ENCODE measurements at places on chromosomes 7 and 10. TPM values are rescaled to one million over a fixed set of nuclear protein-coding genes. Genes with fewer than 3 reads are reported as not detected.

The SORCS1 gene
- total RNA-seq = not detected

- no peak for DNase-seq
- H3K36me3 ChIP-seq = no peaks in the 10 kb centered on the region
- no peaks in the 10 kb centered on the region for H3K4me1 ChIP-seq
These were observed 155.3 kb upstream of the INHBA start for GRCh38 chr7:41858201-41858600.

The CACNB2 gene
- total RNA-seq = not detected

- no peak for DNase-seq
- no peak overlapping the region for H3K4me3 ChIP-seq
- H3K4me1 ChIP-seq = no peaks in the 10 kb centered on the region
- no peak overlapping the region for H3K27ac ChIP-seq
These were observed 238.5 kb downstream of the ZMYND11 start for GRCh38 chr10:373526-374309.

The CADPS2 gene
- total RNA-seq = not detected

GRCh38 chr7:23334482-23335056, 35.4 kb downstream of the MALSU1 start:
- DNase-seq = no peak
- H3K4me1 ChIP-seq = peaks cover under 1% of the 10 kb centered on the region
- H3K36me3 ChIP-seq = no peaks in the 10 kb centered on the region
- H3K4me3 ChIP-seq = no peak overlapping the region

The GIMAP6 gene
- total RNA-seq = 84.9 TPM

DNA sequence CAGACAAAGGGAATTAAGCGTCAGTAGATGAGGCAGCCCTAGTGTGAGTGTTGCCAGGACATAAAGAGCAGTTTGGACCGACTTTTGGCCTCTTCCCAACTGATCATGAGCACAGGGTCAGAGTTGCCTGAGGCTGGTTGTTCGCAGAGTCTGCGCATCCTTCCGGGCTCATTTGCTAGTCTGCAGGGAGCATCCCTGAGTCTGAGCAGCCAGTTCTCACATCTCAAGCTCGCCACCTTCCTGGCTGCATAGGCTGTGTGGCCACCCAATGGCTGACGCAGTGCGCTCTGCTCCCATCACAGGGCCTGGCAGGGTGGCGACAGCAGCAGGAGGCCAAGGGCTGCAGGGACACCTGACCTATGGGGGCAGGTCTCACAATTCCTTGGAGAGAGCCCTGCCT, 5.0 kb downstream of the GAD2 start:
- peaks cover 7% of the 10 kb centered on the region for H3K36me3 ChIP-seq
- no peak overlapping the region for H3K27ac ChIP-seq
- H3K4me3 ChIP-seq = no peak overlapping the region
- peaks cover 71% of the 10 kb centered on the region for H3K27me3 ChIP-seq
- no peak for DNase-seq
- H3K4me1 ChIP-seq = peaks cover 15% of the 10 kb centered on the region

- no peak overlapping the region for H3K27ac ChIP-seq
- DNase-seq = no peak
- H3K4me1 ChIP-seq = no peaks in the 10 kb centered on the region
These were observed 260.1 kb upstream of the YAE1 start for GRCh38 chr7:39306016-39306570.

The AS3MT gene
- total RNA-seq = 0.65 TPM

The HOXA3 gene
- not detected for total RNA-seq

GRCh38 chr7:127682140-127682539, 30.1 kb downstream of the SND1 start:
- H3K27me3 ChIP-seq = no peaks in the 10 kb centered on the region
- no peak overlapping the region for H3K4me3 ChIP-seq
- peaks cover 72% of the 10 kb centered on the region for H3K36me3 ChIP-seq
- no peak overlapping the region for H3K27ac ChIP-seq
- no peak for DNase-seq
